ENCODE measurements at places on chromosomes 6 and 20.

DNA sequence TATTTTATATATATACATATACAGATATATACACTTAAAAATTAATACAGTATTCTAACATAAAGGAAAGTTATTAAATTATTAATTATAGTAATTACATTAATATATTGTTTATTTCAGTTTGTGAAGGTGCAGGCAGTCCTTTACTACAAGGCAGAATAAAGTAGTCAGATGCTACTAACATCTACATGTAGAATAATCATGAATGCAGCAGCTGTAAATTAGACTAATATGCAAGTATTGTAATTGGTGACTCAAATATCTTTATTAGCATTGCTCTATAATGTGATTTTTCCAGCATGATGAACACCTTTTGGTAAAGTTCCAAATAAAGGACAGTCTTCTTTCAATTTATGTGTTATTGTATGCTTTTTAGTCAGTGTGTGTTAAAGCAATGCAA lies 17.3 kb downstream of the MYO6 start:
- no peak for DNase-seq

GRCh38 chr6:55678330-55679224 lies 99.6 kb upstream of the HMGCLL1 start:
- DNase-seq, result no peak

- peak; percentile 24 for DNase-seq
These were observed 97.0 kb downstream of the KCNB1 start for GRCh38 chr20:49385465-49385864.

DNA sequence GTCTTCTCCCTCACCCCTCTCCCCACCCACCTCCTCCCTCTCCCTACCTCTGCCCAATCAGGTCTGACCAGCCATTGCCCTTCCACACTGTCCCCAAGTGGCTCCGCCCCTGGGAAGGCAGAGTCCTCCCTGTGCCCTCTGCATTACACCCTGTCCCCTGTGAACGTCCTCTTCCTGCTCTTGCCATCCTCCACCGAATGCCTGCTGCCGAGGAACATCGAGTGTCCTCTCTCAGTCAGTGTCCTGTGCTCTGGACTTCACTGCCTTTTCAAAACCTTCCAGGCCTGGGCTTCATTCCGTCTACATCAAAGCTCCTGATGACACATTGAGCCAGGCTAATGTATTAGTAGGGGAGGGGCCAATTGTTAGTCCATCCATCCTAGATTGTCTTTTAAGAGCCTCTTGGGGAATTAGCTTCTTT lies 3.3 kb upstream of the PACSIN1 start:
- no peak for DNase-seq

GRCh38 chr20:4490606-4491280 lies 231.0 kb upstream of the PRND start:
- peak; percentile 39 for DNase-seq

DNA sequence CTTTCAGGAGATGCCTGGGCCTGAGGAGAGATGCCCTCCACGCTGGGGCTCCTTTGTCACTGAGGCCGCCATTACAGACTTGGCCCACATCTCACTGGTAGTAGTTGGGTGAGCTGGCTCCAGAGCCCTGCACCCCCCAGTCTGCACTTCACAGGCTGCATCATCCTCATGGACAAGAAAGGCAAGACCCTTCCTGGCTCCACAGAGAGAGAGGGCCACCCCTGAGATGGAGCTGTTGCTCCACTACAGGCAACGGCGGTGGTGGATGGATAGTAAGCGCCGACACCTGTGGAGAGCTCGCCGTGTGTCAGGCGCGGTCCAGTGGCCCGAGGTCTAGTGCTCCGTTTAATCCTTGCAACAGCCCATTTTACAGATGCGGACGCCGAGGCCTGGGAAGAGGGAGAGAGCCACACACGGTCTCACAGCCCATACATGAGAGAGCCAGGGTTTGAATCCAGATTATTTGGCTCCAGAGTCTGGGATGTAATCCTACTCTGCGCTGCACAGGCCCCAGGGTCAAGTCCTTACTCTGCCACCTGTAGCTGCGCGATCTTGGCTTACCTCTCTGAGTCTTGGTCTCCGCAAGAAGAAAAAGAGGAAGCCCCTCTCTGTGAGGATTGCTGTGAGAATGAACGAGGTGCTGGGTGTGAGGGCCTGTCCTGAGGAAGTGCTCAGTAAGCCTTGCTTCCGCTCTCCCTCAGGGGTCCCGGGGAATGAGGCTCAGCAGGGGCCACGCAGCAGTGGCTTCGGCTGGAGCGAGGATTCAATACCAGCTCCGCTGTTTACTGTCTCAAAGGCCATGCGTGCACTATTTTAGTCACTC lies 34.5 kb downstream of the SPDEF start:
- peak; percentile 19 for DNase-seq

GRCh38 chr20:63132715-63133471 lies 83.0 kb downstream of the YTHDF1 start:
- DNase-seq, result no peak

DNA sequence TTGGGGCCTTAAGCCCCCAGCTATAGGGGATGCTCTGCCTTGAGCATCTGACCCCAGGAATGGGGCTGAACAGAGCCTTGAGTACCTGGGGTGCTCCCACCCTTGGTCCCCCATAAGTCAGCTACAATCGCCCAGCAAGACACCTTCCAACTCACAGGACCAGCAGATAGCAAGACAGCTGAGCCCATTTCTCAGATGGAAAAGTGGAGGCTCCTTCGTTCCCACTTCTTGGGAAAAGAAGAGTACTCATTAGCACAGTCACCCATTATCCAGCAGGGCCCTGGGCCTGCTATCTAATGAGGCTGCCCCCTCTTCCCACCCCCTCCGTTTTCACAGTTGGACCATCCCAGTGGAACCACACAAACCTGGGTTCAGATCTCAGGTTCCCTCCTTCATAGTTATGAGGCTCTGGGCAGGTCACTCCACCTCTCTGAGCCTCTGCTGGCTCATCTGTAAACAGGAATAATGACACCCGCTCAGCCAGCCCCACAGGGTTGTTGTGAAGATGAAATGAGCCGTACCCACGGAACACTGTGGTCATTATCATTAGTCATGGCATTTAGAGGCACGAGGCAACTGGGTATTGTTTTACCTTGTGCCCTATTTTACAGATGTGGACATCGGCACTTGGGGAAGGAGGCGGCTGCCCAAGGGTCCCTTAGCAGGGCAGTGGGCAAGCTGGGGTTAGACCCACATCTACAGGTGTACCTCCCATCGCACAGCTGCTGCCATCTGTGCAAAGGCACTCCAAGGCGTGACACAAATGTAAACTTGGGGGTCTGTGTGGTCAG lies 4.5 kb downstream of the LPIN3 start:
- DNase-seq, result no peak

DNA sequence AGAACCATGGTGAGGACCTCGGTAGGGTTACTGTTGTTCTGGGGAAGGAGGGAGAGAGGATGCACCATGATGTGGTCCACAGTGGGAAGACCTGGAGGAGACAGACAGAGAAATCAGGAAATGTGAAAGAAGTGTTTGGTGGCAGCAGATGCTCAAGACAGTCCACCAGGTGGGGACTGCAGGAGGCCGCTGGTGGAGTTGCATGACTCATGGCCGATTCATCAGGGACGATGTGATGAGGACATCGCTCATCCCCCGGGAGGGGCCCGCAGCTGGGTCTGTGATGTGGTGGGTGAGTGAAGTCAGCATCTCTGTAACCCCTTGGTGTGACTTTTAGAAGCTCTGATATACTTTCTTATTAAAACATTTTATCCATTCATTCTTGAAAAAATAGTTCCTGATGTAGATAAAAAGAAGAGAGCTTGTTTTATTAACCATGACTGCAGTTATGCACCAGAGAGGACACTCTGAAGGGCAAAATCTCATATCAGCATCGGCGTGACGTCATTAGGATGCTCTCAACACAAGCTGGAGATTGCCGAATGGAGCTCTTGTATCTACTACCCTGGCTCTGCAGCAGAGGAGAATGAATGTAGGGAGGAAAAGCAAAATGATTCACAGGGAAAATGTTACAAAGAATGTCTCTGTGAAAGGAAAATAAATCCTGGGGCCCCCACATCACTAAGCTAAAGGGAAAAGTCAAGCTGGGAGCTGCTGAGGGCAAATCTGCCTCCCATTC lies 71.2 kb downstream of the RAMACL start:
- peak; percentile 57 for DNase-seq

- DNase-seq, result no peak
These were observed 80.0 kb downstream of the CBFA2T2 start for GRCh38 chr20:33569802-33570391.

GRCh38 chr6:10300071-10300470 lies 114.8 kb downstream of the TFAP2A start:
- DNase-seq, result no peak

- DNase-seq, result no peak
These were observed 114.4 kb upstream of the CCN2 start for GRCh38 chr6:132065556-132065955.

GRCh38 chr6:125489579-125490285 lies 188.0 kb upstream of the HDDC2 start:
- no peak for DNase-seq

DNA sequence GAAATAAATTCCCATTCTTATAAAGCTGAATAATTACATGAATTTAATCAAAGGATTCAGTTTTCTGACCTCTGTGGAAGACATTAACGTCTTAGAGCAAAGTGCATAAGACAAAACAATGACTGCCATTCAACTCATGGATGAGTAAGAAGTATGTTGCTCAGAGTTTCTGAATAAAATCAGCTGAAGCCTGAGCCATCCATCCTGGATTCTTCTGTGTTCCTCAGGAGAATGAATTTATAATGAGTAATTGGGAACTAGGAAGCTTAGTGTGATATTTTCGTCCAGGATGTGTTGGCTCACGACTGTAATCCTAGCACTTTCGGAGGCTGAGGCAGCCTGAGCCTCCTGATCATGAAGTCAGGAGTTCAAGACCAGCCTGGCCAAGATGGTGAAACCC lies 62.8 kb downstream of the PERP start:
- DNase-seq, result no peak

GRCh38 chr20:54275359-54276111 lies 67.6 kb downstream of the PFDN4 start:
- DNase-seq, result no peak

GRCh38 chr6:12698298-12698697 lies 18.3 kb upstream of the PHACTR1 start:
- no peak for DNase-seq

GRCh38 chr6:150271501-150272263 lies 97.1 kb upstream of the IYD start:
- peak; percentile 77 for DNase-seq

DNA sequence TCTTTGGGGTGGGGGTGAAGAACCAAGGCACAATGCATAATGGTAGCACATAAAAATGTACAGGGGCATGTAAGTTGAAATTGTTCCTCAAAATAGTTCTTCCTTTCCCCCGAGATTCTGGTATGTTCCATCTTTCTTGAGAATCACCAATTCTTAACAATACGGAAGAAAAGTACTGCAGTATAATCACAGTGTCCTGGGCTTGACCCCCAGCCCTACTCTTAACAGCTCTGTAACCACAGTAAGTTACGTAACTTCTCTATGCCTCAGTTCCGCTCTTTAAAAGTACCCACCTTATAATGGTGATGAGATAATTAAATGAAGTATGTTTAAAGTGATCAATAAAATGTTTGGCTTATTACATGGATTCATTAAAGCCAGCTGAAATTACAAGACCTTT lies 104.5 kb downstream of the SMLR1 start:
- DNase-seq, result peak; percentile 85

- DNase-seq, result no peak
These were observed 316.5 kb downstream of the BTBD9 start for GRCh38 chr6:38323216-38323615.

DNA sequence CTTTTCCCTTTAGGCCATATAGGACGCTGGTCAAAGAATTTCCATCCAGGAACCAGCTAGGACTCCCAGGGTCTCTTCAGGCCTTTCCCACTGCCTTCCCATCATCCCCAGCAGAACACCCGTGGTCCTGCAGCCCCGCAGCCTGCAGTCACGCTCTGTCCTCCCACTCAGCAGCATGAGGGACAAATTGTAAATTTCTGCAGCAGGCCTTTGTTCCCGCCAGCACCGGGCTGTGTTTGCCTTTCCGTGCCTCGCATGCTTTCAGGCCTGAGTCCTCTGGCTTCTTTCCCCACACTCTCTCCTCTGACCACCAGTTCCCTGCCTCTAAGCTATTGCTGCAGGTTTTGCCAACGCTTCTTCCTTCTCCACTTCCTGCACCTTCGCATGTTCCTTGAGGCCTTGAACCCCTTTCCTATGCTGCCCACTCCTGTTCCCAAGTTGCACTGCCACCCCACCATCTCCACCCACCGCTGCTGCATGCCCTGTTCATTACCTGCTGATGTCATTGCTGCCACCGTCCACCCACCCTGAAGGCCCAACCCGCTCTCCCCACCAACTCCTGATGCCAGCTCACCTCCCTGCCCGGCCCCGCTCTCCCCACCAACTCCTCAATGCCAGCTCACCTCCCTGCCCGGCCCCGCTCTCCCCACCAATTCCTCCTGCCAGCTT lies 49.8 kb downstream of the RNASET2 start:
- no peak for DNase-seq

- no peak for DNase-seq
These were observed 156.5 kb downstream of the CDK19 start for GRCh38 chr6:110658631-110659211.

DNA sequence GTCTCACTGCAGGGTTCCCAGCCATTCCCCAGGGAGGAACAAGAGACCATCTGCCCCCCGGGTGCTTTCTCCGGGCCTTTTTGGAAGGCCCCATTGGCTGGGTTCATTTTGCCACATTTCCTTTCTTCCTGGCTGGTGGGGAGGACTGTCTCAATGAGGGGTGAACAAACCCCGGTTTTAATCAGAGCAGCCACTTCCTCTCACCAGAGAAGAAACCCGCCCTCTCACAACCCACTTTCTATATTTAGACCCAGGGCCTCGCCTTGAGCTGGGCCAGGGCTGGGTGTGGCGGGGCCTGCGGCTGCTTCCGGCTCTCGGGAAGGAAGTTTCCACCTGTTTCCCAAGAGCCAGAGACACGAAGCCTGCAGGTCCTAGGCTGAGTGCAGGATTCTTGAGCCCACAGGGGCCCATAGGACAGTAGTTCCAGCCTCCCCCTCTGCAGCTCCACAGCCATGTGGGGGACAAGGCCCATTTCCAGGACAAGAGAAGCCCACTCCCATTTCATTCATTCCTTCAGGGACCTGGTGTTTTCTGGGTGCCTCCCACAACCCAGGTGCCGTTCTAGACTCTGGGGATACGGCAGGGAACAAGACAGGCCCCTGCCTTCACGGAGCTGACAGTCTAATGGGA lies 41.8 kb downstream of the RBM38 start:
- DNase-seq, result peak; percentile 98

- no peak for DNase-seq
These were observed 332.6 kb downstream of the UTRN start for GRCh38 chr6:144617708-144618107.
